ENCODE measurements at places on chromosomes 4 and X.

DNA sequence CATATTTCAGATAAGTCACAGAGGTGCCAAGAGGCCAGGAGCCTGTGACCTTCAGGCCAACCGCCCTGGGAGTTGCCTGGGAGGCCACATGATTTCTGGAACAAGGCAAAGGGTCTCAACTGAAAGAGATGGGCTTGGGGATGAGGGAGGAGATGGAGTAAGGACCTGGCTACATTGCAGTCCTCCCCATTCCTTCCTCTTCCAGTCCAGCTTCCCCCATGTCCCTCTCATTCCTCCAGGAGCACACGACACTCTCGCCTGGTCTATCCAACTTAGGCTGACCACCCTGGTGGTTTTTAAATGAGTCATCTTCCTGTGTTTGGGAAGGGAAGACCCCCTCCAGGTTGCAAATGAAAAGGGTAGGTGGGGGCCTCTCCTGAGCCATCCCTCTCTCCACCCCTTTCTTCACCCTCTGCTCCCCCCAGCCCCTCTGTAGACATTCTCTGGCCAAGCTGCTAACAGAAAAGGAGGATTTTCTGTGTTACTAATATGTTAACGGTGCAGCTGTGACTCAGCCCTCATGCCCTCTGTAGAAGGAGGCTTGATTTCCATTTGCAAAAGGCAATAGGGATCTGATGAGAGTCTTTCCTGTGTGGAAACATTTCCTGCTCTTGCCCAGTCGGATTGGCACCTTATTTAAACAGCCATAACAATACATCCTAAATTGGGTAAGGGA, 79.2 kb downstream of the RTL5 start:
- DNase-seq = peak; percentile 51

GRCh38 chr4:98786866-98787265, 128.5 kb upstream of the TSPAN5 start:
- peak; percentile 21 for DNase-seq

- no peak for DNase-seq
These were observed 4.1 kb downstream of the SEPTIN6 start for GRCh38 chrX:119688911-119689321.

GRCh38 chrX:10111364-10112148, 45.2 kb upstream of the CLCN4 start:
- DNase-seq = peak; percentile 86

DNA sequence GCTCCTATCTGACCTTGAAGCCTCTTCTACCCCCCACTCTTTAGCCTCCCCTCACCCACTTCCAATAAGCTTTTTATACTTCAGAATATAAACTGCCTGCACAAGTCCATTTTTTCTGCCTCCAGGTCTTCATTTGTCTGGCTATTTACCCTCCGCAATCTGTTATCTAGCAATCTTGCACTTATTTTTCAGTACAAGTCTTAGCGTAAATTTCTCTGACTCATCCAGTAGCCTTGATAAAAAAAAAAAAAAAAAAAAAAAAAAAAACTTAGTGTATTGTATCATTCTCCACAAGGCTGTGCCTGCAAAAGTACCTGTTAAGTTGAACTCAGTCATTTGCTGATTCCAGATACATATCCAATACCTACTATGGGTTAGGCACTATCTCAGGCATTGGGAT, 219.5 kb upstream of the DKK2 start:
- DNase-seq = no peak

DNA sequence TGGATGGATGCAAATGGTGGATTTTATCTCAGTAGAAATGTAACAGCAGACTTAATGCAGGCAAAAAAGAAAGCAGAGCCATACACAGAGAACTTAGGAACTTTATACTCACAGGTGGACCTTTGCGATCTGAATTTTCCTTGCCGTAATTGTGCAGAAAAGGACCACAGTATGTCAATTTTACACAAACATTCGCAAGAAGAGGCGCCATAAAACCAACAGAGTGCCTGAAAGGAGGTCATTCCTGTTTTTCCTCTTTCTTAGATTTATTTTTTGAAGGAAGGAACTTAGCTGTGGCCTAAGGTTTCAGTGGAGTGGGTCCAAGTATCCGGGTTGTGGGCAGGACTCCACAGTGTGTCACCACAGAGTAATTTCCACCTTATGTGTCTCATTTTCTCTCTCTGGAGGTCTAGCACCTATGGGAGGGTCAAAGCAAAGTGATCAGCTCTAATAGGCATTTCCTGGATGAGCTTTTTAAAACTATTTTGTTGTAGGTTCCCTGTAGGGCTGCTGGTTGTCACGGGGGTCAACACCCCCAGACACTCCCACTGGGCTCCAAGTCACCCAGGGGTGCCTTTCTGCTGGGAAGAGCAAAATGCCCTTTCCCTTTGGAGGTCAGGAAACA, 24.7 kb upstream of the PBDC1 start:
- peak; percentile 34 for DNase-seq

DNA sequence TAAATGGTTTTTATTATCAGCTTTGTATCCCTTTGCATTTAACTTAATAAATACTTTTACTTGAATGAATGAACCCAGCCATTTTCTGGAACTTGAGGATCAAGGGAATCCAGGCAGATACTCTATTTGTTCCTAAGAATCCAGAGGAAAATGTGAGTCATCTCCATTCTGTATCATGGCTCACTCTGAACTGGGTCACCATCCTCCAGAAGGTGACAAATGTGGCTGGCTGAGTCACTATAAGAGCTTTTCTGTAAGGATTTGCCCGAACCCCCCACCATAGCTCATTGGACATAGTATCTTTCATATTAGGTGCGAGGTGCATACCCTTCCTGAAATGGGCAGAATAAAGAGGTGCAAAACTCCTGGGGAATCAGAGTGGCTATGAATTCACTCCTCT, 25.8 kb downstream of the RTL9 start:
- DNase-seq = peak; percentile 5

DNA sequence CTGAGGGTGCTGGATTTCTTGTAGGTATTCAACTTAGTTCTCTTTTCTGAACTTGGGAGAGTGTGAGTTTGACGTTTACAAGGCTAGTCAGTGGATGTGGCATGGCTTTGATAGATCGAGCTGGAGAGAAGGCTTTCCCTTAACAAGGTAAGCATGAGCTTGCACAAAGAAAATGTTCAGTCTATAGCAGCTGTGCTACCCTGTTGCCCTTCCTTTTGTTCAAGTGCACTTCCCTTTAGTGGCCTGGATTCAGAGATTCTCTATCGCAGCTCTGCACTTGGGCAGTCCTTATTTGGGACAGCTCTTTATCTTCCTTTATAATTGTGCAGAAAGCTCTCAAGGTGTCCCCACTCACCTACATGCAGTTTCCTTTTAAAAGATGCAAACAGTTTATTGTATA, 198.0 kb downstream of the ARHGAP24 start:
- no peak for DNase-seq
